ENCODE measurements at places on chromosomes 6 and 20.
A peak's percentile ranks its signal among the peaks of the same experiment; 100 is the strongest.

DNA sequence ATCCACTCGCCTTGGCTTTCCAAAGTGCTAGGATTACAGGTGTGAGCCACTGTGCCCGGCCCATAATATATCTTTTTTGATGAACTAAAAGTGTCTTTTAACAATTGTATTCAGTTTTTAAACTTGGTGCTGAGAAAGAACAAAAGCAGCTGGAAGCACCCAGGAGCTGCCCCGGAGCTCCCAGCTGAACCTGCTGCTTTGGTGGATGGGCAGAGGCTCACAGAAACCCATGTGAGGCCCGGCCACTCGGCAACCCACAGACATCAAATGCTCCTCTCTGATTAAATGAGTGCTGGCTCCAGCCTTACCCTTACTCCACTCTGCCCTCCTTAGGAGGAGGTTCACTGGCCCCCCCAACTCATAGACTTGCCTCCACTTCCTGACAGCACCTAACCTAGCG lies 59.4 kb upstream of the FRMD1 start:
- no peak for DNase-seq

- no peak for DNase-seq
These were observed 75.3 kb downstream of the TULP4 start for GRCh38 chr6:158387578-158387977.

DNA sequence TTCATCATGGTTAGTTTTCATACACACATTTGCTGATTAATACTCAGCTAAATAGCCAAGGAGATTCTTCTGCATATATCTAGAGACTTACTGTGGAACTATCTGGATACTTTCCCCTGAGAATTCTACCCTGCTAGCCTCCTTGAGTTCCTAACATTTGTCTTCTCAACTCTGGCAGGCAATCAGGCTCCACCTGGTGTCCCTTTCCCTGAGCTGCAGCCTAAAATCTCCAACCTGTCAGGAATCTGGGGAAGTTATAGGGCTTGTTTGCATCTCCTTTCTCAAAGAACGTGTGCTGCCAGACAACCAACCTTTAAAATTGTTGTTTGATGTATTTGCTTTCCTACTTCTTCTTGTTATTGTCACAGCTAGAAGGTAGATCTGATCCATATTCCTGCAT lies 73.4 kb downstream of the FUT9 start:
- DNase-seq, result no peak

GRCh38 chr6:140095532-140095931 lies 721.1 kb upstream of the CITED2 start:
- no peak for DNase-seq

- no peak for DNase-seq
These were observed 126.7 kb downstream of the AIG1 start for GRCh38 chr6:143187238-143187923.

- DNase-seq, result peak; percentile 22
These were observed 179.4 kb downstream of the FOXC1 start for GRCh38 chr6:1789092-1789491.

DNA sequence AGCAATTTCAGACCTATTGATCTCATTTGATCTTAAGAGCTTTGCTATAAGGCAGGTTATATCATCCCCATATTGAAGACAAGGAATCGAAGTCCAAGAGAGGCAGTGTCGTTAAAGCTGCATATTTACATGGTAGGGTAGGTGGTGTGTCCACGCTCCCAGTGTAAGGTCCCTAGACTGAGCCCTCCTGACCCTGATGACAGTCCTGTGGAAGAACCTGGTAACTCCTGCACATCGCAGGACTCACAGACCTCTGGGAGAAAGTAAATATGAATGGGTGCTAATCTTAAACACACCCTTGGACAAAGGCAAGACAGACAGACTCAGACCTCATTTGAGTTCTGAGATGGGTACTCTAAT lies 602 bp upstream of the HLA-DPB1 start:
- no peak for DNase-seq

DNA sequence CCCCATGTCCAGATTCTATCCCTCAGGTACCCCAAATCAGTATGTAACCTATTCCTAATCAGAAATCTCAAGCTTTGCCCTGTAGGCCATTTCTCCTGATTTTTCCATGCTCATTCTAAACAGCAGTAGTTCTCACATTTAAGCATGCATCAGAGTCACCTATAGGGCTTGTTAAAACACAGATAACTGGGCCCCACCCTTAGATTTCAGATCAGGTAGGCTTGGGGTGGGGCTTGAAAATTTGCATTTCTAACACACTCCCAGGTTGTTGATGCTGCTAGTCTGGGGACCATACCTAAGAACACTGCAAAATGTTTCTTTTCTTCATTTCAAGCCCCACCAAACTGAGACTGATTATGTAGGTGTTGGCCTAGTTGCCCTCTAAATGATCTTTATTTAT lies 621.2 kb upstream of the FLRT3 start:
- DNase-seq, result no peak

DNA sequence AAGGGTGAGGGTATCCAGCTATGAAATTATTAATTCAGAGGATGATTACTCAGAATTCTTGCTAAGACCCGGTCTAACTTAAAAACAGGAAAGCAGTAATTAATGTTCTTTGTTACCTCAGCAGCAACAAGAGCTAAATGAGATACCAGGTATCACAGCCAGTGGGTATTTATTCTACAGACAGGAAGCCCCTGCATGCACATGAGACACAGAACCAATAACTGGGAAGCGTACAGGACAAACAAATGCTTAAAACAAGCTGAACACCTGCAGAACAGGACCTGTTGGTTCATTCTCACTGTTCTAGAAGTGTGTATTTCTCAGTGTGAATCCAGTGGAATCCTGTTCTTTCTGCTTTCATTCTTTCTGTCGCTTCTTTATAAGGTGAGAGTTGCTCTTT lies 30.9 kb downstream of the SCML4 start:
- DNase-seq, result no peak

- no peak for DNase-seq
These were observed 33.3 kb upstream of the ADGRF4 start for GRCh38 chr6:47665112-47665511.

DNA sequence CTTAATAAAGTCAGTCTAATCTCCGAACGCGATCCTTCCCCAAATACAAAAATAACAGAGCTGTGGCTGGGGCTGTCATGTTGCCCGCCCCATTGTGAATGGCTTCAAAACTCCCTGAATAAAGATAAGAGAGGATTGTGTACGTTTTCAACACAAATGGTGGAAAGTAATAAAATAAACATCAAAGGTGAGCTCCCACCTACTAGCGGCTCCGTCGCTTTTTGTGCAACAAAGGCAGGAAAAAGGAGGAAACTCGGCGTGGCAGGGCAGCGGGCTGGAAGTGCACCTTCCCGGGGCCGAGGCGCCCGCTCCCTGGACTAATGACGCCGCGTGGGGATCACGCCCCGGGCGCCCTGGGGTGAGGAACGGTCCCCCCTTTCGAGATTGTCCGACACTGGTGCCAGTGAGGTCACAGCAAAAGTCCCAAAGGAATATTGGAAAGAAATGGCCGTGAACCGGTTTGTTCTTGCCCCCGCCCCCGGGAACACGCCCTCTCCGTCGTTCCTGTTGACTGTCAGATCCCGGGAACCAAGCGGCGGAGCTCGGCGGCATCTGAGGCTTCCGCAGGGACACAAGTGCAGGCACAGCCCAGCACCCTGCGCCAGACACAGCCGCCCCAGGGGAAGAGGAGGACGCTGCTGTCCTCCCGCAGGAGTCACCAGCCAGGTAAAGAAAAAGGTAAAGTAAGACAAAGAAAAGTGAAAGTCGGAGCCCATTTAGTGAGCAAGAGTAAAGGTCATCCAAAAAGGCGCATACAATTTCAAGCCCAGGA lies 1.1 kb upstream of the FOXQ1 start:
- no peak for DNase-seq

DNA sequence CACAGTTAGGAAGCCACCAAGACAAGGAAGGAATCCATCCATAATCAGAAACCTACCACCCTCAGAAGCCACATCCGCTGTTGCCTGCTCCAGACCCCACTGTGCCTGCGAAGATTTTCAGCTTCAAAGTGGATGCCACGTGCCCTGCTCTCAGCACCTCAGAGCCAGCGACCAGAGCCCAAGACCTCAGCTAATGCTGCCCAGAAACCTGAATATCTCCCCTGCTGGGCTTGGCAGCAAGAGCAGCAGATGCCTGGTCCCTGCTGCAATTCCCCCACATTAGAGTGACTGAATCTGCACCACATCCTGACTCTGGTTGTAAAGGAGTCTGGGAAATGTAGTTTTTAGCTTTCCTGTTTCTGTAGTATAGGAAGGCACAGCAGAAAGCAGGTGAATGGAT lies 10.7 kb upstream of the ULBP3 start:
- peak; percentile 13 for DNase-seq

- no peak for DNase-seq
These were observed 70.6 kb upstream of the SOX4 start for GRCh38 chr6:21522797-21523456.

GRCh38 chr20:58569241-58570125 lies 54.3 kb upstream of the APCDD1L start:
- no peak for DNase-seq

DNA sequence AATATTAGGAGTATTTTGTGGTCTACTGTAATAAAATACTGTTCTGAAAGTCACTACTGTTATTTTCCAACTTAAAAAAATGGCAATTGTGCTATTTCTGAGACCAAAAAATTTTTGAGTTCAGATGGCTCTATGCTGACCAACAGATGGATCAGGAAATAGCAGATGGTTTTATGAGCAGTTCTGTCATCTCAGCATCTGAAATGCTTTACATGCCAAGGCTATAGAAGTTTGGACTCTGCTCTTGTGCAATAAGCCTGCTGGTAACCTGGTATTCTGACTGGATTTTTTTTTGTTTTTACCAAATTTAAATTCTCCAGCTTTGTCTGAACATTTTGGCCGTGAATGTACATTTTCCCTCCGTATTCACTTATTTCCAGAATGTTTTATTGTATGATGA lies 1127.5 kb downstream of the GRIK2 start:
- DNase-seq, result no peak

- no peak for DNase-seq
These were observed 3.1 kb downstream of the SYNJ2 start for GRCh38 chr6:157984686-157985225.

GRCh38 chr20:37359331-37359730 lies 13.4 kb downstream of the SRC start:
- DNase-seq, result no peak

DNA sequence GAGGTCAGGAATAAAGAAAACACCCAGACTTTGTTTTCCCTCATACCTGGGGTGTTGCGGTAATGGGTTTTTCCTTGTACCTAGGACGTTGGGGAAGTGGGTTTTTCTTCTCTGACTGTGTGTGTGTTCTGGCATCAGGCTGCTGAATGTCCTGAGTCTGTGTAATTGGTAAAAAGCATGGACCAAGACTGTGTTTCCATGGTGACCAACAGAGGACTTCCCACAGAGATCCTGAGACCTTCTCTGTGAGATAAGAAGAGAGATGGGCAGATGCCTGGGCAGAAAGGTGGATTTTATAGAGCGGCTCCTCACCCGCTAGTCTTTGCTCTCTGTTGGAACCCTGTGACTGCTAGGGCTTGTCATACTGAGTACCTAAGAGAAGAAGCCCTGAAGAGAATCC lies 135.4 kb upstream of the GGTLC1 start:
- DNase-seq, result no peak

GRCh38 chr20:3318226-3318884 lies 79.4 kb upstream of the SLC4A11 start:
- no peak for DNase-seq

- no peak for DNase-seq
These were observed 27.6 kb downstream of the CNKSR3 start for GRCh38 chr6:154482858-154483257.

DNA sequence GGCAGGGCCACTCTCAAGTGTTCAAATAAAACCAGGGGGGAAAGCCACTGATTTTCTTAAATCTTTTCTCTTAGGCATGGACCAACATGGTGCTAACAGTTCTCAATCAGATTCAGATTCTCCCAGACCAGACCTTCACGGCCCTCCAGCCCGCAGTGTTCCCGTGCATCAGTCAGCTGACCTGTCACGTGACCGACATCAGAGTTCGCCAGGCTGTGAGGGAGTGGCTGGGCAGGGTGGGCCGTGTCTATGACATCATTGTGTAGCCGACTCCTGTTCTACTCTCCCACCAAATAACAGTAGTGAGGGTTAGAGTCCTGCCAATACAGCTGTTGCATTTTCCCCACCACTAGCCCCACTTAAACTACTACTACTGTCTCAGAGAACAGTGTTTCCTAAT lies 41.5 kb upstream of the SMIM28 start:
- DNase-seq, result peak; percentile 8

DNA sequence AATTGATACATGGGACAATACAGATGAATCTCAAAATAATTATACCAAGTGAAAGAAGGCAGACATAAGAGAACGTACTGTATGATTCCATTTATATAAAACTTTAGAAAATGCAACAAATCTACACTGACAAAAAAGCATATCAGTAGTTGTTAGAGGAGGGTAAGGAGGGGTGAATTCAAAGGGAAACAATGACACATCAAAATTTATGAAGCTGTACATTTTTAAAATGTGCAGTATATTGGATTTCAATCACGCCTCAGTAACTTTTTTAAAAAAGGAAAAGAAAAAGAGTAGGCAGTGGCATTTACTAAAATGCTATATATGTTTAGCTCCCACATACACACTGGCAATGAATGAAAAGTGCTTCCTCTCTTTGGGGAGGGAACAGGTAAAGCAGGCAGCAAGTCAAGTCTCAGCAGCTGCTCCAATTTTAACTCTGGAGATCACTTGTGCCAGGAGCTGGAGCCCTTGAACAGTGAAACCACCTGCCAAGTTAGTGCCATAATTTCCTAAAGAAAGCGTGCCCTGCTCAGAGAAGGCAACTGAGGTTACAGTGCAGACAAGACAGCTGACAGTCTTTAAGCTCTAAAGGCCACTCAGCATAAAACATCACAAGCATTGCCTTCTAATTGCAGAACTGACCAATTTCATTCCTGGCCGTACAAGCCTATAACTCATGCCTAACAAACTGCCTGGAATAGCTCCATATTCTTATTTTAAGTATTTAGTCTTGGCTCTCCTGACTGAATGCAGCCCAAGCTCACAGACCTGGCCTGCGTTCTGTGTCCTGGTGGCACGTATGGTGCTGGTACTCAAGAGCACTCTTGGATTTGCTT lies 10.9 kb downstream of the FKBP1A start:
- no peak for DNase-seq

- no peak for DNase-seq
These were observed 34.9 kb downstream of the GFOD1 start for GRCh38 chr6:13452346-13453117.

DNA sequence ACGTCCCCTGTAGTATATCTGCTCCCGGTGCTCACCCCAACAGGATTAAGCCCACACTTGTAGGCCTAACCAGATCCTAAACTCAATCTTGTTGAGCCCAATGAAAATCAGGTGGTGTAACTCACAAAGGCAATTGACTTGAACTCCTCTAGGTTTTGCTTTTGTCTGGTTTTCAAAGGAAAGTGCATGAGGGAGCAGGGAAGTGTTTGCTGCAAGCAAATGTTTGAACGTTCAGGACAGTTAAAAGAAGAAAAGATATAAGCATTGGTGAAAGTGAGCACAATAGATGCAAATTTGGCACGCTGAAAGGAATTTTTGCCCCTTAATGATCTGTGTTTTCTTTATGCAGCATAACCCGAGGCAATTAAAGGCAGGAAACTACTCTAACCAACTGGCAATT lies 212.6 kb downstream of the PLCB1 start:
- no peak for DNase-seq
